Fibroblast of lung (primary cell): ENCODE measurements at places on chromosomes 7 and 10.

- DNase-seq, result peak; percentile 71
Measured at GRCh38 chr7:110084181-110084807, 1006.6 kb upstream of the LRRN3 start.

GRCh38 chr7:5463031-5463430 is 39.4 kb upstream of the TNRC18 start:
- DNase-seq, result no peak

GRCh38 chr10:1211844-1212570 is 155.8 kb downstream of the WDR37 start:
- DNase-seq, result no peak

GRCh38 chr7:134254311-134254710 is 62.4 kb downstream of the SLC35B4 start:
- no peak for DNase-seq

GRCh38 chr7:7099584-7100014 is 82.7 kb upstream of the C1GALT1 start:
- peak; percentile 89 for DNase-seq

- peak; percentile 33 for DNase-seq
Measured at GRCh38 chr10:11473128-11473760, 138.2 kb downstream of the USP6NL start.

DNA sequence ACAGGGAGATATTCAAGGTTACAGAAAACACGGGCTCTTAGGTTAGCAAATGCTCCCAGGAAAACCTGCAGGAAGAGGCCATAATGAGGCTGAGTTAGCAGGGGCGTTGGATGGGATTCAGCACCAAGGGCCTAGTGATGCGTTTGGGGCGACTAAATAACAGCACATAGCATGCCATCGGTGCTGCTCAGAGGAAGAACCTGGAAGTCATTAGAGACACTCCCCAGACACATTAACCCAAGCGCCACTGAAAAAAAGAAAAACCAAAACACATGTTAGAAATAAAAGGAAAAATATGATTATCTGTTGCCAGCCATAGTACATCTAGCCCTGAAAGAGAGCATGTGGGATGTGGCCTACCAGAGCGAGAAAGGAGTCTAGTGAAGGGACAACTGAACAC is 28.8 kb upstream of the OPALIN start:
- DNase-seq, result peak; percentile 29

DNA sequence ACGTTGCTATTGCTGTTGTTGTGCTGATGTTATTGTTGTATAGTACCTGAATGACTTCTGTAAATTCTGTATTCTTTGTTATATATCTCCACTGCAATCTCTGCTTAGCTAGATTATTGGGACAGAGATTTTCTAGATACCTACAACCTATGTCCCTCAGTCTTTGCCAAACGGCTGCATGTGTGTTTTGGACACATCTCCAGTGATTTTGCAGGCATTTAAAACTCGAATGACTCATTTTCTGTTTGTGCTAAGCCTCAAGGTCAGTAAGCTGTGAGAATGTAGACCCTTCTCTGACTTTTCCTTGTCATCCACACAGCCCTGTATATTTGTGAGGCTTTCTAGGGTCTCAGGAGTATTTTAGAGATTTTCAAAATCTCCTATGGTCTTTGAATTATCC is 410.7 kb downstream of the POM121L12 start:
- DNase-seq, result no peak

GRCh38 chr10:132638130-132638515 is 100.5 kb downstream of the INPP5A start:
- no peak for DNase-seq

DNA sequence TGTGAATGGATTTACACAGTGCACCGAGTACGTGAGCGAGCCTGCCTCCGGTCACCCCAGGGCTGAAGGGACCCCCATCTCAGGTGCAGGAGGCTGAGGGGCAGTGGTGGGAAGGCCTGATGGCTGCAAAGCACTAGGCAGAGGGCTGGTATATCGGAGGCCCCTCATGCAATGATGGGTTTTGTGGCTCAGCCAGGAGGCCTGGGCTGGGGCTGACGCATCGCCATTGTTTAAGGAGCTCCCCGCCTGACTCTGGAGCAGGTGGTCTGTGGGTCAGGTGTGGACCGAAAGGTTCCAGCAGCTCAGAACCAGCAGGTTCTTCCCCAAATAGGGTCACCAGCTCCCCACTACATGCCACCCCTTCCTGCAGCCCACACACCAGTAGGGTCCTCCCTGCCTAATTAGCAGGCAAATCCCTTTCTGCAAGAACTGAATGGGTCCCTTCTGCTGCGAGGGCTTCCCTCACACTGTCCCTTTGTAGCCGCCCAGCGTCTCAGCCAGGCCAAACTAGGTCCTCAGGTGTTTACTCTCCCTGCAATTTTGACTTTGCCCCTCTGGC is 33.0 kb downstream of the OAT start:
- DNase-seq, result no peak

DNA sequence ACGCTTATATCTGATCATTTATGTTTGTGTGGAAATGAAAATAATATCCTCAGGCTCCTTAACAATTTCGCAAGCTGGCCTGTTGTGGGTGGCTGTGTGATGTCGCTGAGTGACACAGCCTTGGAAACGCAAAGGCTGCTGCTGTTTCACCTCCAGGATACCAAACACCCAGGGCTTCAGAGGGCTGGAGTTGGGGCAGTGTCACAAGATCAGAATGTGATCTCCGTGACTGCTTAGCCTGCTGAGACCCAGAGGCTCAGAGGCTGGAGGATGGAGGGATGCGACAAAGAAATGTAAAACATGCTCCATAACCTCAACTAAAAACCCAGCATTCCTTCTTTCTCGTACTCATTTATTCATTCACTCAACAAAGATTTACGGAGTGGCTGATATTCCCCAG is 37.2 kb upstream of the BMPER start:
- DNase-seq, result no peak

DNA sequence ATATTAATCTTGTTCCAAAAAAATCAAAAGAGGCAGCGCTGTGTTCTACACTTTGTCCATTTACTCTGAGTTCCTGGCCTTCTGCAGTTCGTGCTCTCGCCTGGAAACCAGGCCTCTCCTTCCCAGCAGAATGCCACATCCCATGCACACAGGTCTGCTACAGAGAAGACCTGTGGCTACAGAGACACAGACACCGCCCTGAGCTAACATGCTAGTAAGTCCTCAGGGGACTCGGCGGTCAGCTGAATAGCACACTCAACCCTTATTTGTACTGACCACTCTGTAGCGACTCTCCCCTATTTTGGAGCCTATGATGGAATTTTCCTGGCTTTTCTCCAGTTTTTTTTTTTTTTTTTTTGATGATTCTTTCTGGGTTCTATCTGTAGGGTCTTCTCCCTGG is 12.8 kb downstream of the CREB3L2 start:
- DNase-seq, result no peak

- DNase-seq, result peak; percentile 27
Measured at GRCh38 chr7:87934699-87935383, 790 bp downstream of the ADAM22 start.

GRCh38 chr7:136150311-136150710 is 173.2 kb upstream of the MTPN start:
- no peak for DNase-seq

DNA sequence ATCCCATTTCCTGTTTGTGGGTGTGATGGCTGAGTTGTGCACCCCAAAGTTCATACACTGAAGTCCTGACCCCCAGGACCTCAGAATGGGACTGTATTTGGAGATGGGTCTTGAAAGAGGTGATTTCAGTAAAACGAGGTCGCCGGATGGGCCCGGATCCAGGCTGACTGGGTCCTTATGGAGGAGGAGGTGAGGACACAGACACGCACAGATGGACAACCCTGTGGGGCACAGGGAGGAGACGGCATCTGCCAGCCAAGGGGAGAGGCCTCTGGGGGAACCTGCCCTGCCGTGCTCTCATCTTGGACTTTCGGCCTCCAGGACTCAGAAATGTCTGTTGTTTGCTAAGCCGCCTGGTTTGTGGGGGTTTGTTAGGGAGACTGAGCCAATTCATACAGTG is 61.1 kb downstream of the PTPRN2 start:
- DNase-seq, result no peak

GRCh38 chr10:69851306-69851705 is 49.6 kb downstream of the COL13A1 start:
- no peak for DNase-seq

- peak; percentile 47 for DNase-seq
Measured at GRCh38 chr10:71921324-71922027, 42.7 kb upstream of the CHST3 start.

DNA sequence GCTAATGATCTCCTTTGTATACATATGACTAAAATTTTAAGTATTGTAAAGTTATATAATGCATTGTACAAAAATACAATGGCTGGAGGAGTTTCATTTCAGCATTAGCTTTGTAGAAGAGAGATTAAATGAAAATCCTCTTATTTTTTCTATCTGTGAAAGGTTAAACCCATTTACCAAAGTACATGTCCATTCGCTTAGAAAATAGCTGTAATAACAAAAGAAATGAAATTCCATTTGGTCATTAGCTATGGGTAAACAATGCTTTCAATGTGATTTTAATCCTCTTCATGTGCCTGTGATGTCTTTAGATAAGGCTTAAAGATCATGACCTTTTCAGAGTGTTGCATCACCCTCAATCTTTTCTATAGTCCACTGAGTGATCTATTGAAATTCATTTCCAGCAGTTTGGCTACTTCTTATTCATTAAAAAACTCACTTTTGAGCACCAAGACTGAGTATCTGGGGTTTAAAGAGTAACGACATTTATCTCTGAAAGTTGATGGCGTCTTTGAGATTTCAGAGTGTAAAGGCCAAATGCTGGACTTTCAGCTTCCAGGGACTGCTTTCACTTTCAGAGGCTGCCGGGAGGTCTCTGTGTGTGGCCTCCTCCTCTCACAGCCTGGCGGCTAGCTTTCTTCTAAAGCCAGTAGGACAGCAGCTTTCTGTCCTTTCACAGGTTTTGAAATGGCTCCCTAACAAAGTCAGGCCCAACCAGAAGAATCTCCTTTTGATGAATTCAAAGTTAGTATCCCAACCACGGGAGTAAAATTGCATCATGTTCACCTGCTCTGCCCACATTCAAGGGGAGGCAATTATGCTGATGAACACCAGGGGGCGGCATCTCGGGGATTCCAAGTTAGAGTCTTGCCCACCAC is 701.4 kb upstream of the COBL start:
- DNase-seq, result no peak

DNA sequence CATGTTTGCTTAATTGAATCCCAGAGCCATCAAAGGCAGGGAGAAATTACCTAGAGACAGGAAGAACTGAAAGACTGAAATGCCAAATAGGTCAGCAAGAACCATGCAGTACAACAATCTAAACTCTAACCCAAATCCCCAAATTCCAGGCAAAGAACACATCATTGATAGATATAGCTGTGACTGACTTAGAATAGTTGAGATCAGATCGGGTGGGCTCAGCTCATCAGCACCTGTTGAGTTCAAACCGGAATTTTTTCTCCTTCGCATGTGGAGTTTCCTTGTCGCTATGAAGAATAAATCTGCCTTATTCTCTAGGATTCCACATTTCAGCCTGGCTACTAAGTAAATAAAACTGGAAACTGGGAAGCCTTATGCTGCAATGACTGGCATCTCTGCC is 1.4 kb downstream of the ANKMY2 start:
- no peak for DNase-seq

- no peak for DNase-seq
Measured at GRCh38 chr10:90394311-90394710, 463.5 kb downstream of the HTR7 start.

DNA sequence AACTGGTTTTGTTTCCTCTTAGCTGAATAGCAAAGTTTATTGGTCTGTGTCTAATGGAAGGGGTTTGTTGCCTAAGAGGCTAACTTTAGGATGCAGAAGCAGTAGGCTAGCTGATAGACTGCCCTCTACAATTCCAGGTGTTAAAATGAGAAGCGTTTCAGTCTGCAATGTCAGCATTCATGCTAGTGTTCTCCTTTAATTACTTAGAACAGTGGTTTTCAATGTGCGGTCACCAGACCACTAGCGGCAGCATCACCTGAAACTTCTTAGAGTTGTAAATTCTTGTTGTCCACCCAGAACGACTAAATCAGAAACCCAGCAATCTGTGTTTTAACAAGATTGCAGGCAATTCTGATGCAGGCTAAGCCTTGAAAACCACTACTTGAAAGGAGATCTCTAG is 392.9 kb downstream of the IPMK start:
- DNase-seq, result no peak

- DNase-seq, result no peak
Measured at GRCh38 chr7:65800890-65801341, 72.0 kb upstream of the VKORC1L1 start.

DNA sequence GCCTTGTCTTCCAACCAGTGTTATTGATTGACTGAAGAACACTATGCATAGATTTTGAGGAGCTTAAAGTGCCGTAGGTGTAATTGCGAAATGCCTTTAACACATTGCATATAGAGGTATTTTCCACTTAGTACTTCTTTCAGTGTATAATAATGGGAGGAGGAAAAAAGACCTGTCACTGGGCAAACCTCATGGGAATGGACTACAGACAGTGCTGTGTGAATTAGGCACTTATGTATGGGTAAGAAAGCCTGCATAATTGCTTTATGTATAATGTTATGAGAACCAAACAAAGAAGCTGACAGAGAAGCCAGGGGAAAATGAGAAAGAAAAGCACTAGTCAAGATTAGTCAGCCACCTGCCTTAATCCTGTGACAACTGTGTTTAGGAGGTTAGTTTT is 12.4 kb upstream of the SCRN1 start:
- no peak for DNase-seq

DNA sequence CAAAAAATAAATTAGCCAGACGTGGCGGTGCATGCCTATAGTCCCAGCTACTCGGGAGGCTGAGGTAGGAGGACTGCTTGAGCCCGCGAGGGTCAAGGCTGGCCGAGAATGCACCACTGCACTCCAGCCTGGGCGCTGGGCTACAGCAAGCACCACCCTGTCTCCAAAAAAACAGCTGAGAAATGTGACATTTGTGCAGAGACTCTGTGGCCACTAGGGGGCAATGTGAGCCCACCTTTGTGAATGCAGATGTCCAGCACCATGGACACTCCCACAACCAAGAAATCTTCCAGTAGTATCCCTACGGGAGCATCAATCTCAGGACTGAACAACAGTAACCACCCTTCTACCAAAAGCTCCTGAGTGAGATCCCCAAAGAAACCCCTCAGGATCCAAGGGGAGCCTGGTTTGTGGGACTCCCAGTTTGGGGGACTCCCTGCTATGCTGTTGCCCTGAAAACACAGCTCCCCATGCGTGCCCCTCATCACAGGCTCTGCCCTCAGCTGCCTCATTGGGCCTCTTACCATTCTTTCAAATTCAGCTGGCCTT is 6.2 kb upstream of the AHCYL2 start:
- DNase-seq, result peak; percentile 80

GRCh38 chr7:70344726-70345125 is 746.5 kb downstream of the AUTS2 start:
- DNase-seq, result no peak

DNA sequence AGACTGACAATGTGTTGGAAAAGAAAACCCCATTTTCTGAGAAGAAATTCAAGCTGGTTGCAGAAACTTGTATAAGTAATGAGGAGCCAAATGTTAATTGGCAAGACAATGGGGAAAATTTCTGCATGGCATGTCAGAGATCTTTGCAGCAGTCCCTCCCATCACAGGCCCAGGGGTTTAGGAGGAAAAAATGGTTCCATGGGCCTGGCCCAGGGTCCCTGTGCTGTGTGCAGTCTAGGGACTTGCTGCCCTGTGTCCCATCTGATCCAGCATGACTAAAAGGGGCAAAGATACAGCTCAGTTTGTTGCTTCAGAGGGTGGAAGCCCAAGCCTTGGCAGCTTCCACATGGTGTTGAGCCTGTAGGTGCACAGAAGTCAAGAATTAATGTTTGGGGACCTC is 440.3 kb upstream of the TPK1 start:
- no peak for DNase-seq

GRCh38 chr7:151798851-151799448 is 78.0 kb downstream of the PRKAG2 start:
- no peak for DNase-seq

- no peak for DNase-seq
Measured at GRCh38 chr7:34245246-34245645, 339.9 kb downstream of the BMPER start.
